ENCODE measurements at places on chromosomes 5 and 9. TPM values are rescaled to one million over a fixed set of nuclear protein-coding genes. Genes with fewer than 3 reads are reported as not detected.

The ZNF474 gene
- not detected for total RNA-seq

- no peak for DNase-seq
These were observed 274.7 kb downstream of the CETN3 start for GRCh38 chr5:90134892-90135291.

DNA sequence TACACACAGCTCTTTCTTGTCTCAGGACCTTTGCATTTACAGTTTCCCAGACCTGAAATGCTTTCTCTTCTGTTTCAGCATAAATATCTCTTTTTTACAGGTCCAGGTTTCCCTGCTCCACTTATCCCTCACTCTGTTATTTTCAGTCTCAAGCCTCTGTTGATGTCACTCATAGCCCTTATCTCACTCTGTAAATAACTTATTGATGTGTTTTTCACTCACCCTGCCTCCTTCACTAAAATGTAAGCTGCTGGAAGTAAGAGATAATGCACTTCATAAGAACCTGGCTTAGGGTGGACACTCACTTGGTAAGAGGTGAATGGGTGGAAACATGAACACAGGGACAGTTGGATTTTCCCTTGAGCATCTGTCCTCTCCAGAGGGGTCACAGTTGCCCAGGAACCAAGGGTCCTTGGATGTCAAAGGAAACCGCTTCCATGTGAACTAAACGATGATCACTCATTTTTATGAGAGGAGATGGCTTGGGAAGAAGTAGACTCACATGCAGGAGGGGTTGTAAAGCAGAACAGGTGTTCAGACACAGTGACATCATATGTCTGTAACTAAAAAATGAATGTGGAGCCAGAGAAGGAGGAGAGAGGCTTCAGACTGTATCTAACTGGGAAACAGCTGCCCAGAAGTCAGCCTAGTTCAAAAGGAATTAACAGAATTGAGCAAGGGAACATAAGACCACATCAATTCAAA lies 5.5 kb upstream of the HTR4 start:
- no peak for DNase-seq

DNA sequence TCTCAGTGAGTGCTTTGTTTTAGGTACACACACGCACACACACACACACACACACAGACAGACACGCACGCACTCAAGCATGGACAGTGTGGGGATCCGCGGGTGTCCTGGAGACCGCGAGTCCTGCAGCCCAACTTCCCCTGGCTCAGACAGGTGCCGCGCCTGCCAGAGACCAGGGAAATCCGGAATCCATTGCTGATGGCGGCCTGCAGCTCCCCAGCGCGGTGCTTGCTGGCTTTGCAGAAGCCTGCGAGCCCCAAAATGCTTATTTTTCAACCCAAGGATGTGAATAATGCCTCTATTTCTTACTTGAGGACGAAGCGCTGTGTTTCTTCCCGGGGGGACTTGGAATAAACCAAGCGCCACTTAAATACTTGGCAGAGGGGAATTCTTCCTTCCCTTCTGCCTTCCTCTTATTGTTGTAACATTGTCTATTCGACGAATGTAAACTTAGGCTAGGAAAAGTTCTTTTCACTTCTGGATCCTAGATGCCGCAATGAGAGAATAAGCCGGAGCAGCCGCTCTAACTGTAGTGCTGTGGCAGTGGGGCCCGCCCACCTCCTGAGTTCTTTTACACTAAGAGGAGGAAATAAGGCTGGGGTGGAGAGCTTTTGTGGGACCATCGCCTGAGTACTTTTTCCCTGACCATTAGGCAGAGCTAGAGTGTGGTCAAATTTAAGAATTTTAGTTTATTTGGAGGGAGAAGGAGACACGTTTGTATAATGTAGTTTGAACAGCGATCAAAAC lies 802 bp downstream of the ITGA2 start:
- DNase-seq, result no peak

GRCh38 chr5:15570491-15570890 lies 70.5 kb downstream of the FBXL7 start:
- DNase-seq, result no peak

The MORN5 gene
- total RNA-seq, result not detected

DNA sequence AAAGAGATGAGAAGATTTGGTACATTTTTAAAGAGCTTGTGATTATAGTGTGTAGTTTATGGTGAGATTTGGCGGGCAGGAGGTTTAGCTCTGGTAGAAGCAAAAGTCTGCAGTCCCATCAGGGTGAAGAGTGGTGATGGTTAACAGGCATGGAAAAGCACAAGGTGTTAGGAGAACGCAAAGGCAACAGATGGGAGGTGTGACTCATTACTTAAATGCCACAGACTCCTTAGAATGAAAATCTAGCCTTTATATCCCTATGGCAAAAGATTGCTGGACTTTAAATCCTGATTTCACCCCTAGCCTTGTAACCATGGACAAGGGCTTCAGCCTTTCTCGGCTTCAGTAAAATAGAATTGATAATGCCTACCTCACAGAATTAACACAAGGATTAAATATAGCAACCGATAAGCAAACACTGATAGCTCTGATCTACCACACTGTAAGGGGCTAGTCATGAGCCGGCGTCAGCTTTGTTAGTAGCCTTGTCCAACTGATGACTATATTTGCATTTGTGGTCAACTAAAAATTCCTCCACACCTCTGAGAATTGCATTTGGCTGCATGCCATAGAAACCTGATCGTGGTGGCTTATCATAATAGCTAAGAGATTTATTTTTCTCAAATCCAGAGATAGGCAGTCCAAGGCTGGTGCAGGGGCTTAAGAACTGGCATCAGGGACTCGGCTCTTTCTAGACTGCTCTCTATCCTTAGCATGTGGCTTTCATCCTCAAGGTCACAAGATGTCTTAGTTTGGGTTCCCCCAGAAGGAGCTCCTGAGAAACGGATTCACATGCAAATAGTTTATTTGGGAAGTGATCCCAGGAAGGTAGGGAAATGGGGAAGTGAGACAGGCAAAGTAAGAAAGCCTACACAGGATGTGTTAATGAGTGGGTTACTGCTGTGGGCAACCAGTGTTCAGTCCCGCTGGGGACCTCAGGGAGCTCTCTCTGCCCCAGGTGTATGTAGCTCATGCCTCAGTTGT lies 19.6 kb downstream of the MFAP3 start:
- no peak for DNase-seq

DNA sequence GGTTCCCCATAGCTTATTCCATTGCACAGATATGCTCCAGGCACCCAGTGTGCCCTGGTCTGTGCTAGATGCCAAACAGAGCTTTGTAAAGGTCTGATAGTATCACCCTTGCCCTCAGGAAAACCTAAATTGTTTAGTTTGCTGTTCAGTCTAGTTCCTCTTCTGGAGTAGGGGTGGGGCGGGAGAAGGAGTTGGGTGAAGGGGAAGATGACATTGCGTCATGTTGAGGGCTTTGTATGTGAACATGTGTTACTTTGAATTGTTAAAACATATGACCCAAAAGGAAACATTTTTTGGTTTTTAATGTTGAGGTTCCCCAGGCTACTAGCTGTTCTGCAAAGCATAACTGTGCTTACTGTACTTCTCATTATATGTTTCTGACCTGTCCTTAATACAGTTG lies 40.6 kb downstream of the HACD4 start:
- DNase-seq, result no peak

- no peak for DNase-seq
These were observed 108.4 kb downstream of the ENTREP1 start for GRCh38 chr9:69433392-69433791.

DNA sequence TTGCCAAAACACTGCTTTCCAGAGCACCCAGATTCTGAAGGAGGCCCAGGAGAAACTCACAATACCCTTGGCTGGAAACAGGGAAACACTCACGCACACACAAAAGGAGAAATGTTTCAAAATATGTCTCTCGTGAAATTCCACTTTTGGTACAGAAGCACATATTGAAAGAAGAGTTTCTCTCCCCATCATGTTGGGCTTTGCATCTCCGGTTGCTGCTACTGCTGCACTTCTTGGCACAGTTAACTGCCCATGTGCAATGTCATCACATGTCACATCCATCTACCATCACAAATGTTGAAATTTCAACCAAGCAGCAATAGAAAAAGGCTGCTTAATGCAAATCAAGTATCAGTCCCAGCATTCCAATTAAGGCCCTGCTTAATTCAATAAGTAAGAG lies 72.1 kb downstream of the ABCA1 start:
- no peak for DNase-seq

The PCDHGA12 gene
- total RNA-seq, result 6.5 TPM

- DNase-seq, result no peak
These were observed 107.4 kb downstream of the LHFPL2 start for GRCh38 chr5:78541086-78541654.

DNA sequence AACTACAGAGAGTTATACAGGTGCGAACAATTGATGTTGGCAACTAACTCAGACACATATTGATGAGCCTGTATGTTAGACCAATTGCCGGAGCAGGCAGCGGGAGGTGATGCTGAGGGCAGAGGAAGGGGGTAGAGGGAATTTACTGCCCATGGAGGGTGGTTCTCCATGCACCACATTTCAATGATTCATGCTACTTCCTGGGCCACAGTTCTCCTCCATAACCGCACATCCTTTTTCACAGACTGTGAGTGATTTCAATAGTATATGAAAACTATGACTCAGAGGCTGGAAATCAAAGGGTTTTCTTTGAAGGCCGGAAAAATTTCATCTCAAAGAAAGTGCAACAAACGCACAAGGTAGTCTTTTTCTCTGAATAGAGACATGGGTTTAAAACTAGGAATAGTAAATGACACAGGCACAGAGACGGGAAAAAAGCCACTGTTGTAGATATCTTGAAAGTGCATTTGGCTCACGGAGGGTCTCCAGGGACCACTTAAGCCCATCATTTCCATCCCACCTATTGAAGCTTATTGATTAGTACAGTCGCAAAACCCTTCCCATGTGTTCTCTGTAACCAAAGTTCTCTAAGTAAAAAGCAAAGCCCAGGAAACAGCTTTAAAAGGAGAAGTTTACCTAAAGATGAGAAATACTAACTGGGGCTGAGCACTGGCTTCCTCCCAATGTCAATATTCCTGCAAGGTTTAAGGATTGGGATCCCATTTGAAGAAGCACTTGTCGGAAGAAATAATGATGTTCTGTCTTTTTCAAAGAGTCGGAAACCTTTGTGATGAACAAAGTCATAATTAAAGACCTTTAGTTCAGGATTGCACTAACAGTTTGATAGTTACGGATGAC lies 28.0 kb upstream of the ADAM19 start:
- no peak for DNase-seq

The PCDHGA5 gene
- total RNA-seq, result 5.7 TPM

Data from Right ventricle myocardium inferior (tissue), 1 donor.